ENCODE measurements at places on chromosomes 4 and X. TPM values are rescaled to one million over a fixed set of nuclear protein-coding genes. Genes with fewer than 3 reads are reported as not detected.

- DNase-seq: no peak
Measured at GRCh38 chr4:56511098-56511497, 5.5 kb downstream of the ARL9 start.

The ABCG2 gene
- total RNA-seq: 1.8 TPM

The RPA4 gene
- not detected for total RNA-seq

The CT83 gene
- total RNA-seq: not detected

The SEPTIN6 gene
- 5.7 TPM for total RNA-seq

DNA sequence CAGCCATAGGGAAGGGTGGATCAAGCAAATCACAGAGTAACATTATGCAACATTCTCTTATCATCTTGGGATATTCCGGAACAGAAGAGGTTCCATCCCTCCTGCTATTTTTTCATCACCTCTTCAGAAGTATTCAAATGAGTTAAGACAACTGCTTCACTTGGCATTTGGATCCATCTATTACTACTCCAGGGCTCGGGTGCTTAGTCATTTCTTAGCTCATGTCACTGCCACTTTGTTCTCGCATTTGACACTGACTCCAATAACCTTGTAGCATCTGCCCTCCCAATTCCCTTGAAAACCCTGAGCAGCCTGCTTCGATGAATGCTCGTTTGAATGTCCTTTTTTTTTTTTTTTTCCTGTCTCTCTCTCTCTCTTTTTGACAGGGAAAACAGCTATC is 114.9 kb downstream of the PPARGC1A start:
- no peak for DNase-seq

GRCh38 chr4:108888769-108889168 is 125.9 kb upstream of the ETNPPL start:
- no peak for DNase-seq

GRCh38 chr4:169385376-169385775 is 114.6 kb upstream of the SH3RF1 start:
- DNase-seq: peak; percentile 5

- no peak for DNase-seq
Measured at GRCh38 chr4:6887591-6888371, 21.8 kb upstream of the TBC1D14 start.

DNA sequence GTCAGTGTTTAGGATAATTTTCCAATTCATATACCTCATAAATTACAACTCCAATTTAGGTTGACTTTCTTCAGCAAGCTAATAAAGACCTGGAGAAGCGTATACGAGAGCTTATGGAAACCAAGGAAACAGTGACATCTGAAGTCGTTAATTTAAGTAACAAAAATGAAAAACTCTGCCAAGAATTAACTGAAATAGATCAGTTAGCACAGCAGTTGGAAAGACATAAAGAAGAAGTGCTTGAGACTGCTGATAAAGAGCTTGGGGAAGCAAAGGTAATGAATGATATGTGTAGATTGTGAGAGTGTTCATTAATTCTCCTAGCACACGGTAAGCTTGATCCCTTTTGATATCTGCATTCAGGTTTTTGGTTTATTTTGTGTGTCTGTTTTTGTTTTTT is 16.8 kb downstream of the CEP135 start:
- no peak for DNase-seq

- no peak for DNase-seq
Measured at GRCh38 chr4:184460499-184461285, 13.7 kb downstream of the IRF2 start.

The KCND1 gene
- total RNA-seq: not detected

DNA sequence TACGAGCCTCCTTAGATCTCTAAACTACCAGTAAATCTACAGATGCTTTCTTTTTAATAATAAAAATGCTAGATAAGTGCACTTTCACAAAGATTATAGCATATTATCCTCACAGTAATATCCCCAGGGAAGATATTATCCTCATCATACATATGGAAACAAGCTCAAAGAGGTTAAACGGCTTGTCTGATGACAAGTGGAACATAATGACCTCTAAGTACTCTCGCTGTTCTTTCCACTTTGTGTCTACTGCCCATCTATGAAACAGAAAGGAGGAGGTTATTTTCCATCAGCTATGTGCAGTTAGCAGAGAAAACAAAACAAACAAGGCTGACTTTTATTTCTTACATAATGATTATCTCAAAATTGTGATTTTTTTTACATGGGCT is 42.8 kb upstream of the PRDM8 start:
- DNase-seq: no peak

GRCh38 chrX:40470830-40471429 is 109.8 kb upstream of the ATP6AP2 start:
- no peak for DNase-seq

DNA sequence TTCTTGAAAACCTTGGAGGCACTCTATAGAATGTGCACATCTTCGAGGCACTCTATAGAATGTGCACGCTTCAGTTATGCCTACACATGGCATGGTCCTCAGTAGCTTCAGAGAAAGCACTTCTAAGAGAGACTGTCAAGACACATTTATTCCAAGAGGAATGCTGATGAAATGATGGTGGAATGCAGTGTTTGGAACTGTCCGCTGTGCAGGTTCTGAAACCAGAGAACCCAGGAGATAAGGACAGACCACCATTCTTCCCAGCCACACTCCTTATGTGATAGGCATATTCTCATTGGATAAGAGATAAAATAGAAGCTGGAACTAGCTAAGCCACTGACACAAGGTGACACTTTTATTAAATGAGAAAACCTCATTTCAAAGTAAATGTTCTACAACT is 263.3 kb downstream of the NLGN4X start:
- DNase-seq: no peak

The SLC9B1 gene
- total RNA-seq: 1.5 TPM

The TEX13D gene
- total RNA-seq: not detected

GRCh38 chr4:76692761-76693160 is 205.2 kb downstream of the SOWAHB start:
- DNase-seq: no peak

DNA sequence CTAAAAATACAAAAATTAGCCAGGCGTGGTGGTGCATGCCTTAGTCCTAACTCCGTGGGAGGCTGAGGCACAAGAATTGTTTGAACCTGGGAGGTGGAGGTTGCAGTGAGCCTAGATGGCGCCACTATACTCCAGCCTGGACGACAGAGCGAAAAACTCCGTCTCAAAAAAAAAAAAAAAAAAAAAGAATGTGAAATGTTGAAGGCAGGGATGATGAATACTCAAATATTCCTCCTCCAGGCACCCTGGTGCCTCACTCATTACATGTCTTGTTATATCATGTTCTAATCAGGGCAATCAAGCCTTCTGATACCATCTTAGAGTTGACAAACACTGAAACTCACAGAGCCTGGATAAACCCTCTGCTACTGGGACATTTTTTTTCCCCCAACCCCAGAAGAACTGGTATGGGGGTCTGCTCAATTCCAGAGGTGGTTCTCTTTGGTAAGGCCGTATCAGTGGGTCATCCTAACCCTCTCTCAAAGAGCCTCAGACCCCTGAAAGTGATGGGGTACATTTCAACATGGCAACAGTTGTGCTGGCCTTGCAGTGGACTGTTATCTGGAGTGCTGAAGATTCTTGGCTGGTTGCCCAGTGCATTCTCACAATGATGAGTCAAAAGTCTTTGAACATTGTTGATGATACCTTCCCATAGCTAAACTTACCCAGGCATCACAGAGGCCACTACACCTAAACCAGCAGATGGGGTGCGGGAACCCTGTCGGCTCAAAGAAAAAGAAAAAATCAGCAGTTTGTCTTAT is 2.4 kb upstream of the SH3KBP1 start:
- peak; percentile 34 for DNase-seq

The ANK2 gene
- total RNA-seq: 6.0 TPM

All from MG63 (cell line).